ENCODE measurements at places on chromosomes 4 and X. TPM values are rescaled to one million over a fixed set of nuclear protein-coding genes. Genes with fewer than 3 reads are reported as not detected.

The DSPP gene
- not detected for total RNA-seq

The OPRPN gene
- not detected for total RNA-seq

The ADRA2C gene
- total RNA-seq: 0.32 TPM

The RAB33A gene
- not detected for total RNA-seq

The BMP3 gene
- total RNA-seq: not detected

The CLGN gene
- 10.7 TPM for total RNA-seq

The TRMT10A gene
- 19.1 TPM for total RNA-seq

The KLKB1 gene
- 0.96 TPM for total RNA-seq

The CHM gene
- 41.3 TPM for total RNA-seq

The CFI gene
- total RNA-seq: not detected

The NRK gene
- total RNA-seq: 0.16 TPM

The SULT1E1 gene
- 2.8 TPM for total RNA-seq

The CSAG2 gene
- not detected for total RNA-seq

The BMPR1B gene
- 17.2 TPM for total RNA-seq

The PAGE4 gene
- not detected for total RNA-seq

The OTUD6A gene
- not detected for total RNA-seq

Data from MCF 10A (cell line).